Activated naive CD4-positive, alpha-beta T cell treated with anti-CD3 and anti-CD28 coated beads, Interleukin-2, amount 50 U/mL, for 16 hours (primary cell): ENCODE measurements at places on chromosomes 16 and 17.
A peak's percentile ranks its signal among the peaks of the same experiment; 100 is the strongest.

DNA sequence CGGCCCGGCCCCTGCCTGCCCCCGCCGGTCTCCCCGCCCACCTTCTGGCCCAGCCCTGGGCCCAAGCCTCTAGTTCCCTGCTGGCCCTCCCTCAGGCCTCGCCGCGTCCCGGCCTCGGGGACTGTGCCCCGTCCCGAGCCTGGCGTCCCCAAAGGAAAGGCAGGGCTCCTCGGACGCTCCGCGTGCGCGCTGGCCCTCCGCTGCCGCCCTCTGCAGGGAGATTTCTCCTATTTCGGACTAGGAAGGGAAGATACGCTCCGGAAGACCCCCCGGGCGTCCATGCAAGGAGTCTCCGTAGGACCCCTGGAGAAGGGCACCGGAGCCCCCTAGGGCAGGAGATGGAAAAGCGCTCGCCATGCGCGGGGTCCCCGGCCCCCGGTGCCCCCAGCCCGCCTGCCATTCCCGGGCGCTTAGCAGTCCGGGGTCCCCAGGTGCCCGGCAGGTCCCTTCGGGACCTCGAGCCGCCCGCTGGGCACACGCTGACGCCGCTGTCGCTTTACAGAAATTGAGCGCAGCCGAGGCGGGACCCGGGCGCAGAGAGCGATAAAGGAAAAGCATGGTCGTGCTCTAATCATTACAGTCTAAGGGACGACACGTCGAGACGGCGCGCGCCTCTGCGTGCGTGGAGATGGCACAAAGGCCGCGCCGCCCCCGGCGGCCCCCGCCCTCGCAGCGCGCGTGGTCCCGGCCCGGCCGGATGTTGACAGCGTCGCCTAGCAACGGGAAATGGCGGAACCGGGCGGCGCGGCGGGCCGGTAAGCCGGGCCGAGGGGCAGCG is at the start of gene CCDC40:
Gene CCDC40, plus strand, starts transcription at position 706 of the 778 bp plus-strand sequence. Its CDS starts 21 bp downstream, at position 727.
- peak; percentile 79 for DNase-seq

- no peak for DNase-seq
Measured at GRCh38 chr16:75007443-75007842, 8.6 kb downstream of the ZNRF1 start.

- peak; percentile 70 for DNase-seq
Measured at GRCh38 chr16:89315791-89316581, 98.5 kb downstream of the ZNF778 start.

DNA sequence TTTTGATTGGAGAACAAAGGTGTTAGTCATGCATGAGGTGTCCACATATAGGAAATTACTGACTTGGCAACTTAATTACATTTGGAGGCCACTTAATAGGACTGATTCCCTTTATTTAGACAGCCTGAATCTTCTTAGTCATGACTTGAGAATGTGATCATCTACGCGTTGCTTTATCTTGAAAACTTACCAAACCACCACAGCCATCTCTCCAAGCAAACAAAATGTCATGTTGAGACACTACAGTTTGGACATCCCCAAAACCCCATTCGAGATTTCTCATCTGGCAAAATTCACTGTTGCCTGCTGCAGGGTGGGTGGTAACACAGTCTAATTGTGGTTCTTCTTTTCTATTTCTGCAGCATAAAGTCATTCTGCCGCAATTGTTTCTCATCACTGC is 176.5 kb upstream of the CDH5 start:
- DNase-seq, result no peak

DNA sequence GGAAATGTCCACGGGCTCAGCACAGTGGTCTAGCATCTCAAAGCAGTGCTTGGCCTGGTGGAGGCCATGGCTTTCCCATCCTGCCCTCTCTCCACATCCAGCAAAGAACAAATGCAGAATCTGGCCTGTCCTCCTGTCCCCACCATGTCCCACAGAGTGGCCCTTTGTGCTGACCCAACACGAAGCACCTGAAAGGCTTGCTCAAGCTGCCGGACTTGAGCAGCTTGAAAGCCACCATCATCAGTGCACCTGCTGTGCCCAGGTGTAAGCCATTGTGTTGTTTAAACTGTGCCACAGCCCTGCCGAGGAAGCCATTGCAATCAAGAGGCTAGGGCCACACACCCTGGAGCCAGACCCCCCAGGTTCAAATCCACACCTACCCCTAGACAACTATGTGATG is 115.5 kb downstream of the SOCS1 start:
- DNase-seq, result no peak

GRCh38 chr16:67150833-67151396 is at the start of gene B3GNT9:
Gene B3GNT9 (minus strand): TSS chr16:67150998. CDS start chr16:67150485, 513 bp downstream.
- no peak for DNase-seq

DNA sequence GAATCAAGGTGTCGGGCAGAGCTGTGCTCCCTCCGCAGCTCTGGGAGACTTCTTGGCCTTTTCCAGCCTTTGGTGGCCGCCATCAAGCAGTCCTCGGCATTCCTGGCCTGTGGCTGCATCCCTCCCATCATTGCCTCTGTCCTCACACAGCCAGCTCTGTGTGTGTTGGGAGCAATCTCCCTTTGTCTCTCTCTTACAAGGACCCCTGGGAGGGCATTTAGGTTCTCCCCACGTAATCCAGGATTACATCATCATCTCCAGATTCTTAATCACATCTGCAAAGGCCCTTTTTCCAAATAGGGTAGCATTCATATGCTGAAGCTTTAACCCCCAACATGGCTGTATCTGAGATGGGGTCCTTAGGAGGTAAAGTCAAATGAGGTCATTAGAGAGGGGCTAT is 4.1 kb upstream of the DNAH17 start:
- no peak for DNase-seq

GRCh38 chr16:57578521-57579360 is 36.3 kb downstream of the ADGRG5 start:
- DNase-seq, result no peak

GRCh38 chr17:73644145-73645049 is at the start of gene SDK2:
Gene SDK2 (minus strand): TSS chr17:73644445. CDS start chr17:73644088, 357 bp downstream.
- peak; percentile 15 for DNase-seq

GRCh38 chr17:75819116-75819515 is 25.1 kb downstream of the UNC13D start:
- DNase-seq, result no peak

GRCh38 chr16:68113059-68113761 is 28.0 kb downstream of the NFATC3 start:
- no peak for DNase-seq

DNA sequence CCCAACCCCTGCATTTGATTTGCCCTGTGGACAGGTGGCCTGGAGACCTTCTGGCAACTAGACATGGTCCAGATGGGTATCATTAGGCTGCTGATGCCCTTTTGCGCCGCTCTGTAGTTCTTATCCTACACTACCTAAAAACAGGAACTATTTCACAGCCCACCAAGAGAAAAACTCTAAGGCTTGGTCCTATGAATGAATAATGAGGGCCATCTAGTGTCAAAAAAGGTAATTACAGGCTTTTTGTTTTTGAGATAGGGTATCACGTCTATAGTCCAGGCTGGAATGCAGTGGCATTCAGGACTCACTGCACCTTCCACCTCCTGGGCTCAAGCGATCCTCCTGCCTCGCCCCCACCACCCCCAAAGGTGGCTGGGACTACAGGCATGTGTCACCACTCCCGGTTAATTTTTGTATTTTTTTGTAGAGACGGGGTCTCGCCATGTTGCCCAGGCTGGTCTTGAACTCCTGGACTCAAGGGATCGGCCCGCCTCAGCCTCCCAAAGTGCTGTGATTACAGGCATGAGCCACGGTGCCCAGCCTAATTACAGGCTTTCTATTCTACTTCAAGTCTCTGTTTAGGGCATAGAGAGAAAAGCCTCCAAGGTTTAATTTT is 20.9 kb downstream of the COIL start:
- no peak for DNase-seq

GRCh38 chr16:4111748-4112696 is 4.2 kb downstream of the ADCY9 start:
- no peak for DNase-seq

GRCh38 chr17:30472238-30472890 is 4.8 kb upstream of the GOSR1 start:
- no peak for DNase-seq

GRCh38 chr16:83301971-83302370 is 505.8 kb upstream of the HSBP1 start:
- DNase-seq, result no peak

- DNase-seq, result peak; percentile 39
Measured at GRCh38 chr17:63222655-63223054, 223.5 kb downstream of the CYB561 start.
